ENCODE measurements at places on chromosomes 1 and 21.

DNA sequence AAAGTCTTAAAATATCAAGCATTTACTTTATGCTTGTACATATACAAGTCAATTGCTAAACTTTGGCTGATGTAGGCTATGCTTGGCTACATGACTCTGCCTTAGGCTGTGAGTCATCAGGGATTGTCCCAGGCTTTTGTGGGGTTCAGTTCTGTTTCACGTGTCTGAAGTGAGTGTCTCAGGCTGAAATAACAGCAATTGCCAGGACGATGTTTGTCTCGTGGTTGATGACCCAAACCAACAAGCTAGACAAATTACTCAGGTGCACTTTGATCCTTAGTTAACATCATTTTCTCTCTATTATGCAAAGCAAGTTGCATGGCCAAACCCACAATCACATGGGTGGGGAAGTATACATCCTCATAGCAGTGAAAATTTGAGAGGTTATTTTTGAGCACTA is 410.1 kb downstream of the BRINP3 start:
- DNase-seq: no peak

DNA sequence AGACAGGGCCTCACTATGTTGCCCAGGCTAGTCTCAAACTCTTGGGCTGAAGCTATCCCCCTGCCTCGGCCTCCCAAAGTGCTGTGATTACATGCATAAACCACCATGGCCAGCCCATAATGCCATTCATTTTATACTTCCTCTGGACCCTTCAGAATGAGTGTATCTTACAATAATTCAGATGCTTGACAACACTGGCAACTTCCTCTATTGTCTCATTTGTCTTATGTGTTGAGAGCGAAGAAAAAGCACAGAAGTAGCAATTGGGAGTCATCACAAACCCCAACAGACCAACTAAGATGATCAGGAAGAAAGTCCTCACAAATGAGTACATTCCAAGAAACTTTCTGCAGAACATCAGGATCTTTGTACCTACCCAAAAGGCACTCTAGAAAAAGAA is 191.9 kb downstream of the RERE start:
- no peak for DNase-seq

GRCh38 chr1:93323185-93323820 is 22.4 kb upstream of the DR1 start:
- DNase-seq: no peak

DNA sequence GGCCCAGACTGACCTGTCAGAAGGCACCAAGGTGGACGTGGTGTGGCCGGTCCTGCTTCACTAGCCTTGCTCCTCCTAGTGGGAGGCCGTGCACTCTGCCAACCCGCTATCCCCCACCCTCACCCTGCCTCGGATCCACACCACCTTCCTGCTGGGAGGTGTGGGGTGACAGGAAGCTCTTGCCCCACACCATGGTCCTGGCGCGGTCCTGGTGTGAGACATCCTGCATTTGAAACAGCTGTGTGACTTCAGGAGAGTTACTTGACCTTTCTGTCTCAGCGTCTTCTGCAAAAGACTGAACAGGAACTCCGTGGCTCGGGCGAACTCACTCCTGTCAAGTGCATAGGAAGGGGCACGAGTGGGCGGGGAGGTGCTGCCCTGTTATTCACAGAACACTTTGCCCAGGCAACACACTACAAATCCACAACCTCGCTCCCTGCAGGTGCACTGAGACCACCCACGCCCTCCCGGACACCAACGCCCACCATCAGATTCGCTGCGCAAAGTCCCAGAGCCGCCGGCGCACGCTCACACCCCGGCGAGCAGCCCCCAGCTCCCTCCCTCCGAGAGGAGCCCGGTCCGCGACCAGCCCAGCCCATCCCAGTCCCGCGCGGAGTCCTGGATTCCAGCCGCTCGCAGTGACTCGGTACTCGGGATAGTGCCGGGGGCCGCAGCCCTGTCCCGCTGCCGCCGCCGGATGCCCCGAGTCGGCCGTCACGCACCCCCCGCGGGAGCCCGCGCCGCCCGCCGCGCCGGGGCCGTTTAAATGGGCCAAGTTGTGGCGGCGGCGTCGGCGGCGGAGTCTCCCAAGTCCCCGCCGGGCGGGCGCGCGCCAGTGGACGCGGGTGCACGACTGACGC is at the start of gene SAMD11:
TSS of gene SAMD11 (plus strand) at position 793 of the 860 bp plus-strand sequence. CDS start 509 bp downstream, outside the sequence.
- DNase-seq: peak; percentile 62

- no peak for DNase-seq
These were observed 66.7 kb downstream of the BARHL2 start for GRCh38 chr1:90650401-90650800.

- no peak for DNase-seq
These were observed 30.9 kb downstream of the XPR1 start for GRCh38 chr1:180662709-180663108.

- DNase-seq: no peak
These were observed 671 bp downstream of the HNRNPU start for GRCh38 chr1:244863491-244864252.

GRCh38 chr21:45448810-45449657 is 44.1 kb downstream of the COL18A1 start:
- no peak for DNase-seq

GRCh38 chr1:106926803-106927582 is 129.5 kb upstream of the PRMT6 start:
- no peak for DNase-seq

DNA sequence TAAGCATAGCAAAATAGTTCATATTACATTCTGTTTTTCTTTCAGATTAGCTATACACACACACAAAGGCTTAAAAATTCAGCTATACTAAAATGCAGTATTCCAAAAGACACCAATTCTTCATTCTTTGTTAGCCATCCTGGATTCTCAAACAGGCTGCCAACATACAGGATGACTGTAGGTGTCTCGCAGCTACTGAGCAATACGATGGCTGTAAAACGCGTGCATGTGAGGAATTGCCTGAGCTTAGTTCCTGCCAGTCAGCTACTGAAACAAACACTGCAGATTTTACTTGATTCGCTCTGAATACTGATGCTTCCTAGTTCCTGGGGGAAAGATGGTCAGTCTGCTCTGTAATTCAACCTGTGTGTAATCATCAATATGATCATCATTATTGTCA is 24.7 kb upstream of the HMGN1 start:
- no peak for DNase-seq

DNA sequence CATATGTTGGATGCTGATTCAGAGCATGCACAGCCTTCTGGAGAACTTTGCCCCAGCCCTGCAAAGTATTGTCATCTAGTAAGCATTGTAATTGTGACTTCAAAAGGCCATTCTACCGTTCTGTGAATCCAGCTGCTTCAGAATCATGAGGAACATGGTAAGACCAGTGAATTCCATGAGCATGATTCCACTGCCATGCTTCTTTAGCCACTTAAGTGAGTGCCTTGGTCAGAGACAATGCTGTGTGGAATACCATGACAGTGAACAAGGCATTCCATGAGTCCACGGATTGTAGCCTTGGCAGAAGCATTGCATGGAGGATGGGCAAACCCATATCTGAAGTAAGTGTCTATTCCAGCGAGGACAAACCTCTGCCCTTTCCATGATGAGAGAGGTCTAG is 123.7 kb downstream of the S1PR1 start:
- no peak for DNase-seq

GRCh38 chr1:40648200-40648599 is 17.3 kb downstream of the RIMS3 start:
- no peak for DNase-seq

Measured in T-helper 17 cell (primary cell).